Vagina (tissue), 2 donors: ENCODE measurements at places on chromosomes 2 and 18.

- no peak overlapping the region for H3K27ac ChIP-seq
- DNase-seq = no peak
- no peak overlapping the region for H3K4me3 ChIP-seq
- H3K27me3 ChIP-seq = no peaks in the 10 kb centered on the region
- no peaks in the 10 kb centered on the region for H3K4me1 ChIP-seq
These were observed 286.6 kb downstream of the MYT1L start for GRCh38 chr2:2044269-2045057.

DNA sequence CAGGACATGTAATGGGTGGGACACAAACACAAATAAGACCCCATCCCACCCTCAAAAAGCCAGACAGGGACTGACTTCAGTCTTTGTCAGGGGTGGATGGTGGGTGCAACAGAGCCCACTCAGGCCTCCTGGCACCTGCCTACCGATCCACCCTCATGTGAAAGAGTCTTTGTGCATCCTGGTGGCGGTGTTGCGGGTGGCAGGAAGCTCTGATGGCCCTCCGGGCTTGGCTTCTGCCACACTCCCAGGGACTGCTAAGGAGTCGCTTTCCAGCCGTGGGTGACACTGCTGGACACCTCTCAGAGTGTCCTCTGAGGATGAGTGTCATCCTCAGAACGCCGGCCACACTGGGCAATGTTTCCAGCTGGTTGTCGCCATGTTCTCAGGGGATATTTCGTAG is 92.6 kb downstream of the LDLRAD4 start:
- H3K27me3 ChIP-seq = no peaks in the 10 kb centered on the region
- H3K36me3 ChIP-seq = no peaks in the 10 kb centered on the region
- H3K4me3 ChIP-seq = no peak overlapping the region

DNA sequence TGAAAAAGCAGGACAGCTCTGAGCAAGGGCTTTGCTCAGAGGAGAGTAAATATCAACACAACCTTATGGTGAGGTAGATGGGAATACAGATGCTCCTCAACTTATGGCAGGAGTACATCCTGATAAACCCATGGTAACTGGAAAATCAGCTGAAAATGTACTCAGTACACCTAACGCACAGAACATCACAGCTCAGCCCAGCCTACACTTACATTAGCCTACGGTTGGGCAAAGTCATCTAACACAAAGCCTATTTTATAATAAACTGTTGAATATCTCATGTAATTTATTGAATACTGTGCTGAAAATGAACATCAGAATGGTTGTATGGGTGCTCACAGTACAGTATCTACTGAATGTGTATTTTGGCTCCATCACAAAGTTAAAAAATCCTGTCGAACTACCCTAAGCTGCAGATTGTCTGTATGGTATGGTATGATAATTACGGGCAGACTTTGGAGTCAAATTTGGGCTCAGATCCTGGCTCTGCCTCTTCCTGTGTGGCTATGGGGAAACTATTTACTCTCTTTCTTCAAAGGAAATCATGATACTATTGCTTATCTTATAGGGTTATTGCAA is 120.3 kb upstream of the LYPD1 start:
- H3K4me3 ChIP-seq = no peak overlapping the region
- H3K27ac ChIP-seq = no peak overlapping the region
- no peaks in the 10 kb centered on the region for H3K4me1 ChIP-seq
- no peaks in the 10 kb centered on the region for H3K27me3 ChIP-seq
- DNase-seq = no peak

GRCh38 chr2:42722320-42723190 is 41.4 kb downstream of the OXER1 start:
- H3K36me3 ChIP-seq = no peaks in the 10 kb centered on the region
- no peak for DNase-seq
- H3K4me3 ChIP-seq = no peak overlapping the region
- H3K27me3 ChIP-seq = no peaks in the 10 kb centered on the region
- peak overlapping the region; percentile 20 for H3K27ac ChIP-seq
- no peaks in the 10 kb centered on the region for H3K4me1 ChIP-seq

- peaks cover 59% of the 10 kb centered on the region for H3K4me1 ChIP-seq
- no peaks in the 10 kb centered on the region for H3K36me3 ChIP-seq
- H3K27me3 ChIP-seq = no peaks in the 10 kb centered on the region
- DNase-seq = no peak
These were observed 63.4 kb downstream of the SPATS2L start for GRCh38 chr2:200369886-200370285.

GRCh38 chr18:57819119-57819518 is 16.0 kb upstream of the ATP8B1 start:
- H3K4me1 ChIP-seq = no peaks in the 10 kb centered on the region
- H3K36me3 ChIP-seq = no peaks in the 10 kb centered on the region
- no peak overlapping the region for H3K4me3 ChIP-seq
- H3K27me3 ChIP-seq = no peaks in the 10 kb centered on the region
- no peak for DNase-seq
- H3K27ac ChIP-seq = no peak overlapping the region

DNA sequence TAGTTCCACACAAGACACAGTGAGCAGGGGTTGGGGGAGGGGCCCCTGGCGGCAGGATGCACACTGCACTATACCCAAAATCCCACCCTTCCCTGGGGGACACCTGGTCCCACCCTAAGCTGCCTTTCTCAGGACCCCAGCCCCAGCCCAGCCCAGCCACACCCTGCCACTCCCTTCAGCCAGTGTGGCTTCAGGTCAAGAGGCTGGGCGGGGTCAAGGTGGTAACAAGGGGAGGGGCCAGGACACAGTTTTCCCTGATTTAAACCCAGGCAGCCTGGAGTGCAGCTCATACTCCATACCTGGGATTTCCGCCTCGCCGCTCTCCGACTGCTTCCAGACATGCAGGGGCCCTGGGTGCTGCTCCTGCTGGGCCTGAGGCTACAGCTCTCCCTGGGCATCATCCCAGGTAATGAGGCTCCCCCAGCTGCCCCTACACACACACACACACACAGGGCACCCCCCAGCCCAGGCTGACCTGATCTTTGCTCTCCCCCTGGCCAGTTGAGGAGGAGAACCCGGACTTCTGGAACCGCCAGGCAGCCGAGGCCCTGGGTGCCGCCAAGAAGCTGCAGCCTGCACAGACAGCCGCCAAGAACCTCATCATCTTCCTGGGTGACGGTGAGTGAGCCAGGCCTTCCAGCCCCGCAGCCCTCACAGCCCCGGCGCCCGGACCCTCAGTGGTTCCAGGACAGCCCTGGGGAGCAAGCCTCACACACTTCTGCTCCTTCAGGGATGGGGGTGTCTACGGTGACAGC is at the start of gene ALPG:
ALPG (plus strand) TSS at position 289 of the 755 bp plus-strand sequence; CDS start at position 340, 51 bp downstream.
- no peaks in the 10 kb centered on the region for H3K27me3 ChIP-seq
- no peak within 1 kb of the TSS for H3K4me3 ChIP-seq
- H3K4me1 ChIP-seq = no peaks in the 10 kb centered on the region
- no peaks in the 10 kb centered on the region for H3K36me3 ChIP-seq
- no peak for DNase-seq
- no peak within 1 kb of the TSS for H3K27ac ChIP-seq

DNA sequence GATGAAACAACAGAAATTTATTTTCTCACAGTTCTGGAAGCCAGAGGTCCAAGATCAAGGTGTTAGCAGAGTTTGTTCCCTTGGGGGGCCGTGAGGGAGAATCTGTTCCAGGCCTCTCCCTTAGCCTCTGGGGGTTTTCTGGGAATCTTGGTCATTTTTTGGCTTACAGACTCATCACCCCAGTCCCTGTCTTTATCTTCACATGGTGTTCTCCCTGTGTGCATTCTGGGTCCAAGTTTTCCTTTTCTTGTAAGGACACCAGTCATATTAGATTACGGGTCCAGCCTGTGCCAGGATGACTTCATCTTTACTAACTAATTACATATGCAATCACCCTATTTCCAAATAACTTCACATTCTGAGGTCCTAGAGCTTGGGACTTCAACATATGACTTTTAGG is 292.5 kb upstream of the TRIB2 start:
- H3K27ac ChIP-seq = no peak overlapping the region
- H3K36me3 ChIP-seq = no peaks in the 10 kb centered on the region
- no peaks in the 10 kb centered on the region for H3K27me3 ChIP-seq
- no peak for DNase-seq
- no peaks in the 10 kb centered on the region for H3K4me1 ChIP-seq

- DNase-seq = no peak
- H3K4me3 ChIP-seq = no peak overlapping the region
These were observed 52.6 kb upstream of the AFF3 start for GRCh38 chr2:100194951-100195350.

DNA sequence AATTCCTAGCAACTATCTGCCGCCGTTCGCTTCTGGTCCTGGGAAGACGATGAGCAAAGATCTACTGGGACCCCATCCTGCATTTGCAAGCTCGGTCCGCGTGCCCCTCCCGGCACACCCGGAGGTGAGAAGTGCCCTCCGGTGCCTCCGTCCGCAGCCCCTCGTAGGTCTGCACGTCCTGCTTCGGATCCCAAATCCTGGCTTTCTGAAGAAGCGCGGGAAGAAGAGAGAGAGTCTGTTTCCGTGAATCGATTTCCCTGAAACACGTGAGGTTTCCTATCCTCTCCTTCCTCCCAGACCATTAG is 5.0 kb upstream of the OSR1 start:
- H3K36me3 ChIP-seq = no peaks in the 10 kb centered on the region
- H3K4me1 ChIP-seq = peaks cover 21% of the 10 kb centered on the region
- peak overlapping the region; percentile 55 for H3K4me3 ChIP-seq
- no peaks in the 10 kb centered on the region for H3K27me3 ChIP-seq

DNA sequence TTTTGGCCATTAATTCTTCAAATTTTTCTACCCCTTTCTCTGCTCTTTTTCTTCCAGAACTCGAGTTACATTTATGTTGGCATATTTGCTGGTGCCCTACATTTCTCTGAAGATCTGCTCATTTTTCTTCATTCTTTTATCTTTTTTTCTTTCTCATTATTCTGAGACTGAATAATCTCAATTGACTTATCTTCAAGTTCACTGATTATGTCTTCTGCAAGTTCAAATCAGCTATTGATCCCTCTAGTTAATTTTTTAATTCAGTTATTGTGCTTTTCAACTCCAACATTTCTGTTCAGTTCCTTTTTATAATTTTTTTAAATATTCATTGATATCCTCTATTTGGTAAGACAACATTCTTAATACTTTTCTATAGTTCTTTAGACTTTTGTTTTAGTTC is 3.2 kb downstream of the CFAP210 start:
- H3K27ac ChIP-seq = no peak overlapping the region
- no peaks in the 10 kb centered on the region for H3K36me3 ChIP-seq
- H3K27me3 ChIP-seq = no peaks in the 10 kb centered on the region
- H3K4me1 ChIP-seq = peaks cover 24% of the 10 kb centered on the region
- no peak overlapping the region for H3K4me3 ChIP-seq

GRCh38 chr2:143802242-143802641 is 673.0 kb downstream of the ARHGAP15 start:
- H3K4me3 ChIP-seq = no peak overlapping the region
- H3K27ac ChIP-seq = no peak overlapping the region
- no peaks in the 10 kb centered on the region for H3K4me1 ChIP-seq
- H3K36me3 ChIP-seq = no peaks in the 10 kb centered on the region

DNA sequence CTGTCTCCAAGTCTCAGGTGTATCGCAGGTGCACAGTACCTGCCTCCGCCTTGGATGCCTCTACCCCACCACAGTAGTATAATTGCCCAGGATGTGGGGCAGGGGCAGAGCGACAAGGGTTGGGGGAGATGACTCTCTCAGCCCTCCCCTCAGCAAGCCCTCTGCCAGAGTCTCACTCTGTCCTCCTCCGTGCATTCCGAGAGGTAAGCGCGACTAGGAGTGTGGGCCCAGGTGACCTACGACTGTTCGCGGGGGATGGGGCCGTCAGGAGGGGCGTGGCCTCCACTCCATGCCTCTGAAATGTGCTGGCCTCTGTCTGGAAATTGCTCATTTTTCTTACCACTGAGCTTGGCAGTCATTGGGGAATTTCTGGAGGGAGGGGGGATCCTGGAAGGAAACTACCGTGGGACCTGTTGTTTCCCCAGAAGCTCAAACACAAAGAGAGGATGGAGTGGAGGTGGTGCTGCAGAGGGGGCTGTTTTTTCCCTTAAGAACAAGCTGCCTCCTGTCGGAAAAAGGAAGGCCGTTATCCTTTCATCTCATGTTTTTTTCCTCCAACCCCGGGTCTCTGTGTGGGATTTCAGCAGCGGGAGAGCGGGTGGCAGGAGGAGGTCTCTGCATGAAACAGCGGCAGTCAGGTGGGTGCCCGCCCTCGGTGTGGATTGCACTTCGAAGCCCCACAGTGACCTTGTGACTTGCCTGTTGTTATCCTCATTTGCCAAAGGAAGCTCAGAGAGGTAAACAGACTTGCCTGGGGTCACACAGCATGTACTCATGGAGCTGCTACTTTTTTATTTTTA is 13.0 kb upstream of the RALB start:
- peak overlapping the region; percentile 55 for H3K27ac ChIP-seq
- H3K27me3 ChIP-seq = no peaks in the 10 kb centered on the region
- no peak for DNase-seq
- H3K36me3 ChIP-seq = no peaks in the 10 kb centered on the region
